C1 segment of cervical spinal cord (tissue), 14 donors: ENCODE measurements at places on chromosomes 6 and 20.

DNA sequence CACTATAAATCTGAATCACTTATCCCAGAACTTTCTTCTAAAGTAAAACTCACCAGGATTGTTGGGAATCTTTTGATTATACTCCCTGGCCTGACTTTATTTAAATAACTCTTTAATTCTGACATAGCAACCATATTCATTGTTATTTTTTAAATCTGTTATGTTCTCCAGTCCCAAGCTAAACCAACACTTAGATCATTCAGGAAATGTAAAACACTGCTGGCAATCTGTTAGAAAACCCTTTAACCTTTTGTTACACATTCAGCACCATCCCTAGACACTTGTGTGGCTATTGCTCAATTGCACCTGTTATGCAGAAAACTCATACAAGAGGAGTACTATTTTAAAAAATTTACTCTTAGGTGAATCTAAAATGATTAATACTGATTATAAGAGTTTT lies 101.8 kb upstream of the NHSL1 start:
- no peak for DNase-seq

- no peak for DNase-seq
Measured at GRCh38 chr6:147127587-147127986, 76.6 kb upstream of the STXBP5 start.

DNA sequence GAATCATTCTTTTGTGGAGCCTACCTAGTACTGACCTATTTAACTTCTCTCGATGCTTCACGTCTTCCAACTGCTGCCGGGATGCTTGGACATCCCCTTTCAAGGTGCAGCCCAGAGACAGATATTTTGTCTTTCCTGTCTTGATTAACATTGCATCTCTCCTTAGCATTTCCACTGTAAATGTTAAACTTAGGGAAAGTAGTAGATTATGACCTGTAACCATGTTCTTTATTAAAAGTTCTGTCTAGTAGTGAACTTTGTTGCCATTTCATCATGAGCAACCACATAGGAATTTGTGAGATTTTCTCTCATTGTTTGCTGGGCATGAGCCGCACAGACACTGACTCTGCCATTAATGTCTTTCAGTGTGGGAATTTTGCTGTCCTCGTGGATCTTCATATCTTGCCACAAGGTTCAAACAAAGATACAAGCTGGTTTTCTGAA lies 117.9 kb downstream of the JAG1 start:
- DNase-seq: no peak

DNA sequence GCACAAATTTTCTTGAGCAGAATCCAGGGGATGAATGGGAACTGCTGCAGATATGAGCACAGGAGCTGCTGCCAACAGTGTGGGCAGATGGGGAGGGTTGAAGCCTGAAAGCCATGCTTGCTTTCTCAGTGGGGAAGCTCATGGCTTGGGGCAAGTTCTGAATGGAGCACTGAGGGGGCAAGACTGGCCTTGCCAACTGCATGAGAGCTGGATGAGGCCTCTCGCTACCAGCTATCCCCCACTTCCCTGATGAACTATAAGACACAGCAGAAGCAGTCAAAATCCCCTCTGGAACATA lies 28.3 kb downstream of the TREM1 start:
- DNase-seq: no peak

DNA sequence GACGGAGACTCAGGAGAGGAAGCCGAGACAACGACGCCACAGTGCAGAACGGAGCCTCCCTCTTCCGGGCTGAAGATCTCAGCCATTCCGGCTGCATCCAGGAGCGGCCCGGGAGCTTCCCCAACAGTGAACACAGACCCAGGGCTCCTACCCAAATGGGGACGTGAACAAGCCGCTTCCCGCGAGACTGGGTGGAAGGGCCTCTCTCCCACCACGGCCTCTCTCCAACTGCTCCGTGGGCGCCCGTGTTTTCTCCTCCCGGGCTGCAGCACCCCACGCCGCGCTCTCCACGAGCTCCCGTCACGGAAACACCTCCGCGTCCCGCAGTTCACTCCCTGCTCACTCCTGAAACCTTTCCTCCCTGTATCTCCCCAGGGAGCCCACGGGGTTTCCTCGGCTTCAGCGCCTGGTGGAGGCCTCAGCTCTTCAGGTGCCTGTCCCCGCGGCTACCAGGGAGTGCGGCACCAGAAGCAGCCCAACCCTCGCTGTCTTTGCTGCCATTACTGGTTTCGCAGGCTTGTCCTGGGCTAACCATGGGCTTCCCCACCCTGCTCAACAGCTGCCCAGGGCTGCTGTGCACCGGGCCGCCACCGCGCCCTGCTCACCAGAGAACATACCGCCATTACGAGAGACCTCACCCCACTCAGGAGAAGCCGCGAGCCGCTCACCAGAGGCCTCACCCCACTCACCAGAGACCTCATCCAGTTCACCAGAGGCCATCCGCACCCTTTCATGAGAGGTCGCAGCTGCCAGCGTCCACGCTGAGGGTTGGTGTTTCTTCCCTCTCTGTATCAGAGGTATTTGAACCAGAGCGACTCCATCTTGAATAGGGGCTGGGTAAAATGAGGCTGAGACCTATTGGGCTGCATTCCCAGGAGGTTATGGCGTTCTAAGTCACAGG lies 922.8 kb downstream of the QKI start:
- DNase-seq: no peak

- no peak for DNase-seq
Measured at GRCh38 chr20:36644706-36645095, 1.3 kb downstream of the SLA2 start.

DNA sequence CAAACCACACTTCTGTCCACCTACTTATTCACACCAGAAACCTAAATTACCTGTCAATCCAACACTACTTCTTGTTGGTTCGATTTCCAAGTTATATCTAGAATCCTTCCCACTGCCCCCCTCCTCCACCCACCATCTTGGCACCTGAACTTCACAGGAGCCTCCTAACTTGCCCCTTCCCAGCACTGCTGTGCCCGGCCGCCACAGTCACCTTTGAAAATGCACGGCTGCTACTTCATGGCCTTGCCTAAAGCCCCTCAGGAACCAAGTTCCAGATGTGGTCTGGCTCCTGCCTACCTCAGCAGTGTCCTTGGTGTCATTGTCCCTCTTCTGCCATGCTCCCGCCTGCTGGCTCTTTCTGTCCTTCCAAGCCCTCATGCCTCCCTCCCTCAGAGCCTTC lies 31.2 kb downstream of the PKIG start:
- no peak for DNase-seq

DNA sequence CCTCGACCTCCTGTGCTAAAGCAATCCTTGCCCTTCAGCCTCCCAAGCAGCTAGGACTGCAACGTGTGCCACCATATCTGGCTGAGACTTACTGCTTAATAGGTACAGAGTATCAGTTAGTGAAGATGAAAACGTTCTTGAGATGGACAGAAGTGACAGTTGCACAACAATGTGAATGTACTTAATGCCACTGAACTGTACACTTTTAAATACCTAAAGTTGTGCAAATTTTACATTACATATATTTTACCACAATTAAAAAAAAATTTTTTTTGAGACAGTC lies 25.9 kb downstream of the NUDT3 start:
- no peak for DNase-seq
